ENCODE measurements at places on chromosomes 2 and 18.

- no peak for DNase-seq
These were observed 633.1 kb downstream of the ARHGAP15 start for GRCh38 chr2:143762176-143762928.

- no peak for DNase-seq
These were observed 24.9 kb upstream of the BZW1 start for GRCh38 chr2:200786826-200787225.

GRCh38 chr2:189297446-189297845 lies 117.9 kb upstream of the COL5A2 start:
- no peak for DNase-seq

DNA sequence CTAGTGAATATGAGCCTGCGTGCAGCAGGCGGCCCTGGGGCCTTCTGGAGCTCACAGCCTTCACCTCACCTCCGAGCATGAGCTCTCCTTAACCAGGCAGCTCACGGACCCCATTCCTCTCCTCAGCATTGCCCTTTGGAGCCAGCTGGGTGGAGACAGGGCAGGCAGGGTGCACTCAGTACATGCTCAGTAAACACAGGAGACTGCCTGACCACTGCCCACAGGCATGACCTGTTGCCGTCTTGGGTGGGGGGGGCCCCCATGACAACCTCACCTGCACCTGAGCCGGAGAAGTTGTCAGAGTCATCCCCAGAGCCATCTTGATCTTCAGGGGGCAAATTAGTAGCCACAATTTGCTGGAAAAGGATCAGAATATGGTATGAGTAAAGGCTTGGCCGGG lies 19.9 kb downstream of the SDC1 start:
- no peak for DNase-seq

DNA sequence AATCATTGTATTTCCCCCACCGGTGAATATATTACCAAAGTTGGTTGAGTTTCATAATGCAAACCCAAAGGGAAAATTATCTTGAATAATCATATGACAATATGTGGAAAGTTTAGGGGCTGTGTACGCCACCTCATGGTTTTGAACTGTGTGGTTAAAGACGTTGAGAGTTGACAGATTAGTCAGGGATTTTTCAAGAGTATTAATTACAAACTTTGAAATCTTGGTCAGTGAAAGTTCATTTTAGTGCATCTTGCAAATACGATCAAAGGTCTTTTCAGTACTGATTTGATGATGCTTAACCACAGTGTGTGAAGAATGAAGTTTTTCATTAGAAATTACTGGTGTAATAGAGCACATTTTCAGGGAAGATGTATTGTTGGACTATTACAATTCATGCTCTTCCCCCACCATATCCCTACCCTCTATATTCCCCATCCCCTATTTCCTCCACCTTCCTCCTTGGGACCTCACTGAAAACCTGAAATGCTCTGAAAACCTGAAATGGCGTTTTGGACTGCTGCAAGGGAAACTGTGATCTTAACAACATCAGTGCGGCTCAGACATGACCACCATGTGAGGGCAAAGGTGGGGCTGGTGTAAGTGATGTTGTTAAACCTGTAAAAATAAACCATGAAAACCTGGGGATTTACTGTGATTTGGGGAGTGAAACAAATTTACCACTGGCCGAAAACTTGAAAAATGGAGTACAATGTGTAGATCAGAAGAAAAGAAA lies 4.5 kb upstream of the BCL2L11 start:
- DNase-seq, result no peak

GRCh38 chr2:241615522-241616052 lies 21.4 kb downstream of the THAP4 start:
- DNase-seq, result no peak

DNA sequence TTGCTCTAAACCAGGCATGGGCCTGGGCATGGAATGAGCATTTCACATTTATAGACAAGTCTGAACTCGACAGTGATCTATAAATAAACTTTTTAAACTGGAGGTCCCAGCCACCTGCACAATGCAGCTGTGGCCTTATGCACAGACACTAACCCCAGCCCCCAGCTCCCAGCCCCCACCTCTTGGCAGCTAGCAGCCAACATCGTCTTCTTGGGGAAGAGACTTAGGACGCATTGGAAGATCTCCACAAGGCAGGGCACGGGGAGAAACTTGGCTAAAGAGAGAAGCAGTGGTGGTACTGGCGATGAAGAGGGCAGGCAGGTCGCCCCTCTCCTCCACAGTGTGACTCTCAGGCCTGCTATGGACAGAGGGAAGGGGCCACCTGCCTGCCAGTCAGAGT lies 213.2 kb downstream of the ANAPC1 start:
- no peak for DNase-seq

GRCh38 chr2:117269574-117269973 lies 544.9 kb upstream of the DDX18 start:
- no peak for DNase-seq

DNA sequence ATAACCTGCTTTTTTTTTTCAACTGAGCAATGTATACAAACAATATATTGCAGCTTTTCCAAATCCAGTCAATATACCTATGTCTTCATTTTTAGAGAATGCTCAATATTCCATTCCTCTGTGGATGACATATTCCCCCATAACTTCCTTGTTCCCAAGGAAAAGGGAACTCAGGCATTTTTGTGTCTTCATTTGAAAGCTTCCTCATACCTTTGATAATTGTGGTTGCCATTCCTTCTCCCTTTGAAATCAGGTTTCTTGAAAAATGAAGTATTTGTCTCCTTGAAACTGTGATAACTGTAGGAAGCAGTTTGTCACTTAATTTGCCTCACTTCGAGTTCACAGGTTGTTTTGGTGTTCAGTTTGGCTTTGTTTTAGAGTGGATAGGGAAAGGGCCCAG lies 13.5 kb downstream of the ELAC1 start:
- no peak for DNase-seq

- DNase-seq, result no peak
These were observed 63.8 kb upstream of the EPHA4 start for GRCh38 chr2:221635949-221636348.

- DNase-seq, result no peak
These were observed 711.9 kb upstream of the ID2 start for GRCh38 chr2:7969756-7970515.

- no peak for DNase-seq
These were observed 60.8 kb downstream of the ST3GAL5 start for GRCh38 chr2:85827879-85828569.

DNA sequence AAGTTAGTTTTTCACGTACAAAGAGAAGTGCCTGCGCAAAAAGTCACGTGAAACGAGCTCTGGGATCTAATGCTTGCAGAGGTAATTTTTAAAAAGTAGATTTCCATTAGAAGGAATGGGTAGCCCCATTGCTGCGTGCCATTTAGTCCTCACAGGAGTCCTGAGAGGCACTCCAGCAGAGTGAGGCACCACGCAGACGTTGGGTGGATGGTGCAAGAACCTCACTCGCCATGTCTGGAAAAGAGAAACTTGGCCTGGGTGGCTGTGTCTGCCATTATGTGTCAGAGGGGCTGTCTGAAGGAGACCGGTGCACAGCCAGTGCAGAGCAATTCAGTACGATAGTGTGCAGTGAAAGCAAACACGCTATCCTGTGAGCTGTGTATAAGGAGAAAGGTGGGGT lies 1.8 kb upstream of the HDAC4 start:
- no peak for DNase-seq

- DNase-seq, result no peak
These were observed 34.8 kb downstream of the ATOH8 start for GRCh38 chr2:85788603-85789002.

DNA sequence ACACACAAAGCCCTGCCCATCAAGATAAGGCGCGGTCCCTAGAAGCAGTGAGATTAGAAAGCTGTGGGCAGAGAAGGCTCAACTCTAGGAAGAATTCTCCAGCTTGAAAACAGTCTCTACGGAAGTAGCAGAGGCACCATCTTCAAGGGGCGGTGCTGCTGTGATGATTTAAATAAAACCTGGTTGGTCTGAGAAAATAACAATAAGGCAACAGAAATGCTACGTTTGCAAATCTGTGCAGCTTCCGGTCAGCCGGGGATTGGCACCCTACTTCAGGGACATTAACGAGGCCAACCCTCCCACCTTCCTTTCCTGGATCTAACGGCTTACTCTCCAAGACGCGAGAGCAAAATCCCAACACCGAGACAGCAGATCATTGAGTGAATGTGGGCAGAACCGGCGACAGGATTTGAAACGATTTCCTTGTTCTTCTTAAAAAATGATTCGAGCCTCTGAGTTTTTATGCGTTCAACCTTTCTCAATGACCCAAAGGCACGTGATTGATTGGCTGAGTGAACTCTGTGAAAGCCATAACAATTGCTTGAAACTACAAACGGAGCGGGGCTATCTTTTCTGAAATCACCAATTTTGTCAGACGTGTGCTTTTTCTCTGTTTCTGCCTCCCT lies 93.7 kb upstream of the ZNF516 start:
- DNase-seq, result no peak

DNA sequence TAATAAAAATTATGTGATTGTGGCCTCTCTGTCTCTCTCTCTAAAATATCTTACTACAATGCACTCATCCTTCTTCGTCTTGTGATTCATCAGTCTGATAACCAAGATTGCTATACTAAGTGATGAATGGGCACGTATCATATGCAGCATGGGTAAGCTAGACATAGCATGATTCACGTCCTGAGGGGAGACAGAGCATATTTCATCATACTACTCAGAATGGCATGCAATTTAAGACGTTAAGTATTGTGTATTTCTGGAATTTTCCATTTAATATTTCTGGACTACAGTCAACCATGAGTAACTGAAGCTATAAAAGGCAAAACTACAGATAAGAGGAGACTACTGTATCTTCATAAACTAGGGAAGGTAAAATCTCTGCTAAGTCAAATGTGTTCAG lies 97.0 kb upstream of the CD226 start:
- DNase-seq, result no peak

- no peak for DNase-seq
These were observed 491.9 kb downstream of the NR4A2 start for GRCh38 chr2:155840661-155841060.

Measured in CD4-positive, alpha-beta T cell (primary cell).